ENCODE measurements at places on chromosomes 7 and 10. TPM values are rescaled to one million over a fixed set of nuclear protein-coding genes. Genes with fewer than 3 reads are reported as not detected.

- no peak overlapping the region for H3K27ac ChIP-seq
- no peak for DNase-seq
- H3K27me3 ChIP-seq = no peaks in the 10 kb centered on the region
- no peaks in the 10 kb centered on the region for H3K4me1 ChIP-seq
- no peaks in the 10 kb centered on the region for H3K36me3 ChIP-seq
Observed at GRCh38 chr7:7315851-7316250, 133.5 kb downstream of the C1GALT1 start.

GRCh38 chr10:97063271-97063982 lies 122.3 kb downstream of the SLIT1 start:
- no peak overlapping the region for H3K4me3 ChIP-seq
- peaks cover 8% of the 10 kb centered on the region for H3K4me1 ChIP-seq
- no peak for DNase-seq
- no peak overlapping the region for H3K27ac ChIP-seq
- H3K27me3 ChIP-seq = no peaks in the 10 kb centered on the region

DNA sequence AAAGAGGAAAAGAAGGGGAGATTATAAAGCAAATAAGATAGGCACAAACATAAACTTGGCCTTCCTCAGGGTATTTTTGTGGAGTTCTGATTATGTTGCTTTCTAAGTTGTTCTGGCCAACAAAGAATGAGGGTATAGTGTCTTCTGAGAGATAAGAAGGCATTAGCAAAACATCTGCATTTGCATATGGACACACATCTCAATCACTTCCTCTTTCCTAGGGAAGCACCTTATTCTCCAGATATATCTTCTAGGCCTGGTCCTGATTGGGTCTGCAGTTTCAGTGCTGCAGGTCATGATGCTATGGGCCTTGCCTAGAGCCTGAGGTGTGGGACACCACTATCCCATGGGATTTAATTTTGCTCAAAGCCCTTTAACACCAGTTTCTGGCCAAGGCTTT lies 308.8 kb upstream of the PHYHIPL start:
- no peaks in the 10 kb centered on the region for H3K36me3 ChIP-seq
- H3K4me3 ChIP-seq = no peak overlapping the region
- no peaks in the 10 kb centered on the region for H3K4me1 ChIP-seq

DNA sequence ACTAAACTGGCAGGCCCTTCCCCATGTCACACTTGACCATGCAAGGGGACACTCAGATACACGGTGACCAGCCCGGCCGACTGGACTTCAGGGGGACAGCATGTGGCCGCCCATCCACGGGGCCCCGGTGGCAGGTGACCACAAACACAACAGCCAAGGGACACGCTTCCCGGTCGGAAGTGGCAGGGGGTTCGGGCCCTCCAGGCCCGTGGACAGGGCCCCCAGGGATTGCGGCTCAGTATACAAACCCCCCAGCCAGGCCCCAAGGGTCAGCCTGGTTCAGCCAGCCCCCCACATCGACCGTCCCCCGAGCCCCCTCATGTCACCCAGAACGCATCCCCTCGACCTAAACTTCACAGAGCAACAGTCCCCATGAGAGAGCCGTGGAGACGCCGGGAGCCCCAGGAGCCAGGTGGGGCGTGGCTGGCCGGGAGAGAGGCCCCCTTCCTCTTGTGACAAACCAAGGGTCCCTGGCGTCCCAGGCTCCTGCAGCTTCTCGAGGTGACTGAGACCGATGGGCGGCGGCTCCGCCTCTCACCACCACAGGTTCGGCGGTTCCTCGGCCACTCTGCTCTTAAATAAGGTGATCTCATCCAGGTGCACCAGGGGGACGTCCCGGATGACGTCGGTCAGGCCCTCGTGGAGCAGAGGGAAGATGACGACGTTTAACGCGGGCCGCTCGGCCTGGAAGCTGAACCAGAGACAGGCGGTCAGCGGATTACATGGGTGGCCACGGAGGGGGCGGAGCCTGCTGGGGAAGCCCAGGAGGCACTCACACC lies 57.8 kb upstream of the TNRC18 start:
- H3K36me3 ChIP-seq = no peaks in the 10 kb centered on the region
- no peak for DNase-seq
- H3K4me1 ChIP-seq = peaks cover 12% of the 10 kb centered on the region
- no peak overlapping the region for H3K27ac ChIP-seq
- no peak overlapping the region for H3K4me3 ChIP-seq
- no peaks in the 10 kb centered on the region for H3K27me3 ChIP-seq

Gene WDR37
- total RNA-seq = 11.6 TPM
